ENCODE measurements at places on chromosomes 6 and 20.

GRCh38 chr6:157557559-157557958 lies 176.6 kb downstream of the ZDHHC14 start:
- DNase-seq, result no peak

DNA sequence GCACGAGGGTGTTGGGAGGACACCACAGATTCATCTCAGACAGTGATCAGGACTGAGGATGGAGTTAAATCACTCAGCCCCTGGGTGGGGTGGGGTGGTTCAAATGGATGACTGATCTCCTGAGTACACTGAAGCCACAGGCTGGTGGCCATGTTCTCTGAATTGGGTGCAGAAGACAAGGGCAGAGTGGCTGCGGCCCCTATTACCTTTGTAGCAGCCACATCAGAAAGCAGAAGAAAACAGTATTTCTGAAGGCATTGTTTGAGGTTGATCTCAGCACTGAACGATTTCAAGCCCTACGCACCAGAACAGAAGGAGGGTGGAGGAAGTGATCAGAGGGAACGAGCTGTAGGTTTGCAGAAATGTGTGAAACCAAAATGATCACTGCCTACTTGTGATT lies 71.6 kb downstream of the SH3BGRL2 start:
- DNase-seq, result peak; percentile 34

DNA sequence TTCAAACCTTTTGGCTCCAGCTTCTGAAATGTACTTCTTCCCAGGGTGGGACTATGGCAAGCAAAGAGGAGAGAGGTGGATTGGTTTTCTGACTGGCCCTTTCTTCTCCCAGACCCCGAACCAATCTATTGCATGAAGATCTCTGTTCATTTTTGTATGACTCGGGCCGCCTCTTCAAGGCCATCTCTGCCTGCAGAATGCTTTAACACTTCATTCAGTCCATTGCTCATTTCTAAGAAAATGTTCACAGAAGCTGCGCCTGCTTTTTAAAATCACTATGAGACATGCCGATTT lies 1.6 kb downstream of the VGLL2 start:
- DNase-seq, result no peak

DNA sequence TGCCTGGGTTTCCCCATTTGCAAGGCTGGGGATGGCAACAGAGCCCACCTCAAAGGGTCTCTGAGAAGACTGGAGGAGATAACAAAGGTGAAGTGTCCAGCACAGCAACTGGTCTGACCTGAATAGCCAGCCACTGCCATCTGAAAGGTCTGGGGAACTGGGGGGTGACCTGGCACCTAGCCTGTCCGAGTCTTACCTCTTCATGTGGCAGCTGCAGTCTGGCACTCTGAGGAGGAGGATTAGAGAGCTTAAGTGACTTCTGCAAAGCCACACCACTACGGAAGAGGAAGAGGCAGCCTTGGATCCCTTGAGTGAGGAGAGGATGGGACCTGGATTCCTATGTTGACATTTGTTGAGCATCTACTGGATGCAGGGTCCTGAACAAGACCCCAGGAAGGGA lies 22.2 kb downstream of the C20orf203 start:
- no peak for DNase-seq

GRCh38 chr6:15615802-15616201 lies 47.0 kb downstream of the DTNBP1 start:
- DNase-seq, result no peak

GRCh38 chr20:20211274-20211987 lies 156.5 kb upstream of the INSM1 start:
- no peak for DNase-seq

GRCh38 chr6:11050731-11051130 lies 6.6 kb upstream of the ELOVL2 start:
- DNase-seq, result no peak

DNA sequence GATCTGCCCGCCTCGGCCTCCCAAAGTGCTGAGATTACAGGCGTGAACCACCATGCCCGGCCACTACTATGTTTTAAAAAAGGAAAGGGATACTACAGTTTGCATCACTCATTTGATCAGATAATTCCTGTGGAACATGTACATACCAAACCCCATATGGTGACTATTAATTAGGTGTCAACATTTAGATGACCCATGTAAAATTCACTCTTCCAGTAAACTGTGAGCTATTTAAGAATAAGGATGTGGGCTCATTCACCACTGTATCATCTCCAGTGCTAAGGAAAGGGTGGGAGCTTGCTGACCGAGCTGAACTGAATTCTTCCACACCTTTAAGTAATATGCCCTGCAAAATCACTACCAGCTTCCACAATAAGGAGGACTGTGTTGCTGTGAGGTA lies 127.5 kb downstream of the BTBD9 start:
- no peak for DNase-seq

DNA sequence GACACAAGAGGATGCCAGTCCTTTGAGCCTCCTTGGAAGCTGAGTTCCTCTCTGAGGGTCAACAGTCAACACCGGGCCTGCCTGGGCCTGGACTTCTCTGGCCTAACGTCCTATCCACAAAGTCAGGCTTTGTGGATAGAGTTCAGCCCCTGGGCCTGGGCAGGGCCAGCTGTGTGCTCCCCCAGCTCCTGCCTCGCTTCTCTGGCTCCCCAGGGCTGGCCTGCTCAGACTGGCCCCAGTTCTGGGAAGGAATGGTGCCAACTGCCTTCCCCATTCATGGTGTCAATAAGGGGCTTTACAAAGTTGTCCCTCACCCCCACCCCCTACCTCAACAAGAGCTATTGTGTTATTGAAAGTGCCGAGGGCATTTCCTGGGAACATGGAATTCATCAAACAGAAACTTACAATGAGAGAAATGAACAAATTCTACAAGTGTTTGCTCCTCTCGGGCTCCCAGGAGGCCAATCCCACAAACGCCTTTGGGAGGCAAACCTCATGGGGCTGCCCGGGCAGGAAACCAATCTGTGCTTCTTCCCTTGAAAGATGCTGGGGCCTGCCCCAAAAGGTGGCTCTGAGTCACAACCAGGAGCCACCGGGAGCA lies 26.5 kb upstream of the PPP1R14C start:
- no peak for DNase-seq

GRCh38 chr20:38350879-38351775 lies 4.8 kb downstream of the LBP start:
- no peak for DNase-seq

GRCh38 chr20:57398901-57399535 lies 7.8 kb downstream of the RBM38 start:
- DNase-seq, result no peak

GRCh38 chr20:62861726-62862336 lies at the start of gene TCFL5:
TSS of gene TCFL5 (minus strand) at chr20:62861822. CDS start at chr20:62861670, 152 bp downstream.
- DNase-seq, result peak; percentile 90
